Hair follicular keratinocyte (primary cell): ENCODE measurements at places on chromosomes 7 and 10. TPM values are rescaled to one million over a fixed set of nuclear protein-coding genes. Genes with fewer than 3 reads are reported as not detected.

ASIC3 gene
- 1.8 TPM in 1 of 2 replicates, not detected in the other for total RNA-seq

TRPV5 gene
- not detected in 2 replicates for total RNA-seq

GCK gene
- total RNA-seq: 0.34 TPM in 1 of 2 replicates, not detected in the other

TMEM176B gene
- total RNA-seq: not detected in 2 replicates

CREB5 gene
- total RNA-seq: 4.4 and 7.0 TPM in 2 replicates
